ENCODE measurements at places on chromosomes 3 and 15. TPM values are rescaled to one million over a fixed set of nuclear protein-coding genes. Genes with fewer than 3 reads are reported as not detected.

GRCh38 chr3:25454005-25454927 is 26.2 kb downstream of the RARB start:
- no peak for DNase-seq

The NR1I2 gene
- not detected for total RNA-seq

DNA sequence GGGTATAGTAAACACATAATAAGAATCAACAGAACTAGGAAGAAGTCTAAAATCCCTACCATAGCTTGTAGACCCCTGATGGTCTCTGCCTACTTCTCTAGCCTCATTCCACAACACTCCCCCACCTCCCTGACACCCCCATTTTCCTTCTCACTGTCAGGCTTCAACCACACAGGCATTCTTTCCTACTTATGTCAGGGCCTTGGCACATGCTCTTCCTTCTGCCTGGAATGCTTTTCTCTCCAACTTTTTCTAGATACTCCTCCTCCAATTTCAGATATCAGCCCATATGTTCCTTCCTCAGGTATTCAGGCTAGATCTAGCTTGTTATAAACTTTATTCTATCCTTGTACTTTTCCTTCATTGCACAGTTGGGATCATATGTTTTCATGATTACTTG is 106.0 kb upstream of the MRPL3 start:
- no peak for DNase-seq

DNA sequence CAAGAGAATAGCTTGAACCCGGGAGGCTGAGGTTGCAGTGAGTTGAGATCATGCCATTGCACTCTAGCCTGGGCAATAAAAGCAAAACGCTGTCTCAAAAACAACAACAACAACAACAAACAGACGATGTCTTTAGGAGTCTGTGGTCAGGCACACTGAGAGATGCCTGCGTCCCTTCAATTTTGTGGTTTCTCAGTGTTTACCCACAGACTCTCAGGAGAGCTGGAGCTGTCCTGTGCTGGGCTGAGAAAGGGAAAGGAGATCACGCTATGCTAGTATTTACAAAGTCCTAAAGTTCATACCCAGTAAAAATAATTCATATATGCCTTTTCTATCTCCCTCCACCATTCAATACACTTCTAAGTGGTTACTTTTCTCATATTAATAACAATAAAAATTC is 6.3 kb downstream of the LAMP3 start:
- DNase-seq: no peak

The KLHDC8B gene
- 55.7 TPM for total RNA-seq

DNA sequence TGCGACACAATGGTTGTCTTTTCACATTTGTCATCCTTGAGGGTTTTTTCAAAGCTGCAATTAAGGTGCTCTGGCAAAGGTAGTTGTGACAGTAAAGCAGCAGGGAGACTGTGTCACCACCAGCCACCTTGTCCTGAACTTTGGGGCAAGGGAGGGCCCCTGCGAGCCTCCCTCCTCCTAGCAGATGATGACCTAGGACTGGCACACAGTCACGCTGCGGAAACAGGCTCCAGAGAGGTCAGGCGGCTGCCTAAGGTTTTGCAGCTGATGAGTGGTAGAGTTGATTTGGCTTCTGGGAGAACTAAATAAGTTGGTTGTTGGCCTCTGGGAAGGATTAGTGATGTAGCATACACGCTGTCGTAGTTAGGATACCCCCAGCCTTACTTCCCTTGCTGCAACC is 62.7 kb downstream of the PDIA5 start:
- DNase-seq: no peak

The LNP1 gene
- 4.8 TPM for total RNA-seq

The GOLGA6L24 gene
- total RNA-seq: not detected

The FAM107A gene
- total RNA-seq: 55.9 TPM

The EIF1B gene
- 266 TPM for total RNA-seq

GRCh38 chr3:176037636-176038035 is 1159.6 kb downstream of the TBL1XR1 start:
- DNase-seq: no peak

The ALPK3 gene
- 72.1 TPM for total RNA-seq

GRCh38 chr3:176046703-176047102 is 1150.6 kb downstream of the TBL1XR1 start:
- DNase-seq: no peak

The TTBK2 gene
- 26.7 TPM for total RNA-seq

The UROC1 gene
- total RNA-seq: not detected
